HS-5 (cell line): ENCODE measurements at places on chromosomes 7 and 10.

- peak; percentile 93 for DNase-seq
These were observed 22.9 kb upstream of the NANOS1 start for GRCh38 chr10:119006451-119007210.

DNA sequence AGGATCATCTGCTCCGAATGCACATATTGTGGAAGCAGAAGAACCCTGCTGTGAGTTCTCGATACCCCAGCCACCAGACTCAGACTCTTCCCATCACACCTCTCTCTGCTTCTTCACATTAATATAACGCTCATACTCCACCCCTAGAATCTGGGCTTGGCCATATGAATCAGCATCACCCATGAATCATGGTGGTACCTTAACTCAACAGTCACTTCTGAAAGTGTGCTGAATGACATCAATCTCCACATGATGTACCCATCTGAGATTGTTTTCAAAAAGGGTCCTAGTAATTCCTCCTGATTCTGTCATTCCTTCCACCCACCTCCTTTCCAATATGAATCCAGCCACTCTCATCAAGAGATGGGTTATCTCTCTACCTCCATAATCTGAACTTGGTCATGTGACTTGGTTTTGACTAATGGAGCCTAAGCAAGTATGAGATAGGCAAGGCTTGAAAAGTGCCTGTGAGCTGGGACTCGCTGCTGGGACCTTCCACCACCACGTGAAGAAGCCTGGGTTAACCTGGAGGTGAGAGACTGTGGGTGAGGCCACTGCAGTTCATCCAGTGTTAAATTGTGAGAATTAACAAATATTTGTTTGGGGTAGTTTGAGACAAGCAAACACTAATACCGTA is 15.4 kb downstream of the YWHAG start:
- no peak for DNase-seq

DNA sequence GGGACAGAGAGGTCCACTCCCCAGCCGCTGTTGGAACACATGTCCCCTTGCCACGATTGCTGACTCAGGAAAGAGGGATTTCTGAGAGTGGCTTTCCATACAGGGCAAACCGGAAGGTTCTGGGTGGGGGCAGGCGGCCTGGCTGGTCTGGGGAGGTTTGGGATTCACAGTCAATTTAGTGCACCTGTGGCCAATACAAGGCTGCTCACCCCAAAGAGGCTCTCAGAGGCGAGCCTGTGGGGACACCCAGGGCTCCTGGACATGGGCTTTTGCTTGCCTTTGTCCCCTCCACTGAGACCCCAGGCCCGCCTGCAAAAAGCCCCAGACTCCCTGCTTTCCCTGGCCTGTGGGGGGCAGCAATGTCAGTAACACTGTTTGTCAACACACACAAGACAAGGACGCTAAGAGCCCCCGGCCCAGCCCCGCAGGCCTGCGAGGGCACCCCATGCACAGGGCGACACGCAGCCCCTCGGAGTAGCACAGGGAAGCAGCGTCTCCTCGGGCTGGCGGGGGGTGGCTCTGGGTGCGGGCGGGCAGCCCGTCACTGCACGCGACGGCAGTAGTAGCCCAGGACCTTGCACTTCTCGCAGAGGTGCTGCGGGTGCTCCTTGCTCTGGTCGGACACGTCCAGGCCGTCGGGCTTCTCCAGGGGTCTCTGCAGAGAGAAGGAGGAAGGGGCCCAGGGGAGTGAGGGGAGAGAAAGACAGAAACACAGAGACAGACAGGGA is 38.7 kb downstream of the PPIF start:
- no peak for DNase-seq

- no peak for DNase-seq
These were observed 23.1 kb downstream of the SEC31B start for GRCh38 chr10:100496567-100496966.

GRCh38 chr7:87059525-87060287 is at the start of gene ELAPOR2:
Gene ELAPOR2 (minus strand): TSS chr7:87059654. CDS start chr7:87059513, 141 bp downstream.
- no peak for DNase-seq

- no peak for DNase-seq
These were observed 46.2 kb upstream of the FEZF1 start for GRCh38 chr7:122350701-122351100.

DNA sequence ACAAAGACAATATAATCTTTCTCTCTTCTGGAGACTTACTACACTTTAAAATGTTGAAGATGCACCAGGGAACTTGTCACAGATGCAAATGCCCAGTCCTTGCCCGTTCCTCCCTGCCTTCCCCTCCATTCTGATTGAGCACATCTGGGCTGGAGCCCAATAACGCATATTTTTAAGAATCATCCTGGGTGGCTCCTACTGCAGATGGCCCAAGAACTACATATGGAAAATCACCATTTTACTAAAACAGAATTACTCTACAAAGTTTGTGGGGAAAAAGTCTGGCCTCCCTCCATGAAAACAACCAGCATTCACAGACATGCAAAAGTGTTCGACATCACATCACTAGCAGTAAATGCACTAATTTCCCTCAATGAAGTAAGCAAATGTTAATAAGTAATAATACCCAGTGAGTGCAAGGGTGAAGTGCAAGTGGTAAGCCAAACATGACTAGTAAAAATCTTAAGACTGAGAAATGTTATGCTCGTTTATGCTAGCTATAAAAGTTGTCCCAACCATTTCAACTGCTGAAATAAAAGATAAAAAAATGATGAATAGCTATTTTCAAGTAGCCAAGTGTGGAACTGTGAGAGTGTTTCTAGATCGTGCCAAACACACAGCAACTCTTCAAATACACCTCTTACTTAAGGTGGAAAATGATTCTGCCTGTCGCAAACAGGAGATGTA is 43.5 kb downstream of the TSPAN12 start:
- no peak for DNase-seq

DNA sequence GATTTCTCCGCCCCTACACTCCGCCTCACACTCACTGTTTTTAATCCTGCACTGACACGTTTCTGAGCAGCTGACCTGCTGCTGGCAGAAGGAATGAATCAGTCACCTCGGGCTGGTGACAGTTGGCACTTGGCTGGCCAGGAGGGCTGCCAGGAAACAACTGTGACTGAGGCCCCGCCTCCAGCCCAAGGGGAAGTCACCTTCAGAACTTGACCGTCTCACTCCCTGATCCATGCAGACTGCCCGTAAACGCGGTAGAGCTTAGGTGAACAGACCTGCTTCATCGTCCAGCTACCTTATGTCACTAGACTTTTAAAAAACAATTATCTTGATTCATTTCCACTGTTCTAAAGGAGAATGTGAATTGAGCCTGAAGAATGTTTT is 107.5 kb downstream of the DOCK1 start:
- DNase-seq: no peak

- no peak for DNase-seq
These were observed 137.9 kb upstream of the MKI67 start for GRCh38 chr10:128263891-128264688.

DNA sequence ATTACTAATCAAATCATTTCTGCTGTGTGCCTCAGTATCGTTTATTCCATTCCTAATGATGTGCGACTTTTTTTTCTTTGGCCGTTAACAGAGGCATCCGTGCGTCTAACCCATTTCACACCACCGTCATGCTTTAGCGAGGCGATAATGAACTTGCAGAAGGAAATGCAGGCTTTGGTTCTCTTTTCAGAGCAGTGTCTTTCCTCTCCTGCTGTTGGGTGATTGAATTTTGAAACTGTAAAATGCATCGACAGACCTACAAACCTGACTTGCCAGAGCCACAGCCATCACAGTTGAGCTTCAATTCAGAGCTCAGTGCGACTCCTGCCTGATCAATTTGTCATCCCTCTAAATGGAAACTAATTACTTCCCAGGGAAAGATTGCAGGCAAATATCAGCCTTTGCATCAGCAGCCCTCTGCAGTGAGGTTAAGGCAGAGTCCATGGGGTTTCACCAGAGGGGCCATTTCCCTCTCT is 486.0 kb upstream of the GALNT17 start:
- DNase-seq: no peak

GRCh38 chr10:3217301-3217700 is 44.7 kb upstream of the PITRM1 start:
- no peak for DNase-seq

DNA sequence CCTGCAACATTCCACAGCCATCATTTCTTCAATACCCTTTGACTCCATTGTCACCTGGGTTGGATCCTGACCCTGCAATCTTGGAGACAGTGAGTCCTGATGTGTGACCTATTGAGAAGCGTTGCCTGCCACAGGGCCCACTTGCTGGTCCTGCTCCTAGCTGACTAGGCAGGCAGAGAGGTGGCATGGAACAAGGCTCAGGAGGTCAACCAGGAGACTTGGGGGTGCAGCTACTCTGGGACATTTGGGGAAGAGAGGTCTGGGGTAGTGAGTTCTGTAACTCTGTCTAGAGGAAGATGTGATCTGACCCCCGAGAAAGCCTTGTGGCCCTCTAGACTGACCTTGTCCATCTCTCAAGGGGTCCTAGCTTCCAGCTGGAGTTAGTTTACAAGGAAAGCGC is 1.8 kb downstream of the ZMIZ2 start:
- no peak for DNase-seq

GRCh38 chr7:141990011-141990725 is 5.5 kb upstream of the MGAM start:
- no peak for DNase-seq

- DNase-seq: no peak
These were observed 196.9 kb downstream of the CCSER2 start for GRCh38 chr10:84525120-84525806.

GRCh38 chr10:31769564-31769963 is 159.1 kb downstream of the ARHGAP12 start:
- peak; percentile 40 for DNase-seq

DNA sequence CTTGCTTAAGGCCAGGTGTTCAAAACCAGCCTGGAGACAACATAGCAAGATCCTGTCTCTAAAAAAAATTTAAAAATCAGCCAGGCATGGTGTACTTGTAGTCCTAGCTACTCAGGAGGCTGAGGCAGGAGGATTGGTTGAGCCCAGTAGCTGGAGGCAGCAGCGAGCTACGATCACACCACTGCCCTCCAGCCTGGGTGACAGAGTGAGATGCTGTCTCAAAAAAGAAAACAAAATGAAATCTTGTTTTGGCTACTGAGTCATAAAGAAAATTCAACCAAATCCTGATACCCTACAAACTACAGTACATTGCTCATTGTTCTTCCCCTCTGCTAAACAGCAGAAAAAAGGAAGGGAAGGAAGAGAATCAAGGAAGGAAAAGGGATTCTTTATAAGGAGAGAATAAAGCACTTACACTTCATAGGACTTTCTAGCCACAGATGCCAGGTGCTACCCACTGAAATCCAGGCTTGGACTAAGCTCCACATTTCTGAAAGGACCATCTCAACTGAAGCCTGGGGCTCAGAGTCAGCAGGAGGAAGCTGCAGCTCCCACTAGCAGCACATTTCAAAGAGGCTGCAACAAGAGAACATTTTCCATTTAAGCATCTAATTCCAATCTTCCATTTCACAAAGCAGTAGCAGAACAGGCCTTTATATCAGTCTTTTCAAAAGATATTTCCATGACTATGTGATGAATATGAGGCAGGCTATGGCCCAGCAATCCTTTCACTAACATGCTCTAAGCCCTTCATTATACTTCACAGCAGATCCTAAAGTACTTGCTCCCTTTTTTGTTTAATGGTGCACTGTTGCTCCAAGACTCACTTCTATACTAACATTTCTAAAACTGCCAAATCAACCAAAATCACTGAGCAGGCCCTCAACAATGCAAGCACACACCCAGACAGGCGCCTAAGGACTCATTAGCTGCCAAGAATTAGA is 13.5 kb downstream of the TNPO3 start:
- DNase-seq: no peak

DNA sequence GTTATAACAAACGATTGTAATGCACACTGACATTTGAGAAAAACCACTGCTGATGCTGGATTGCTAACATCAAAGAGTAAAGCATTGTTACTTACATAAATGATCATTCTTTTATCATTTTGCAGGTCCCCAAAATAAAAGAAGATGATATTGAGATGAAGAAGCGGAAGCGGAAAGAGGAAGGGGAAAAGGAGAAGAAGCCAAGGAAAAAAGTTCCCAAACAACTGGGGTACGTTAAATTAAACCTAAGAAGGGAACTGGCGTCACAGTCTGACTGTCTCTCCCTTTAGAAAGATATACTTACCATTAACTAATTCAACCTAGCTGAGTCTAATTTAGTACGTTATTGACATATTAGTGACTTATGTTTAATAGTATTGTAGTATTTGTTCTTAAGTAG is 28.1 kb downstream of the UBN2 start:
- no peak for DNase-seq

DNA sequence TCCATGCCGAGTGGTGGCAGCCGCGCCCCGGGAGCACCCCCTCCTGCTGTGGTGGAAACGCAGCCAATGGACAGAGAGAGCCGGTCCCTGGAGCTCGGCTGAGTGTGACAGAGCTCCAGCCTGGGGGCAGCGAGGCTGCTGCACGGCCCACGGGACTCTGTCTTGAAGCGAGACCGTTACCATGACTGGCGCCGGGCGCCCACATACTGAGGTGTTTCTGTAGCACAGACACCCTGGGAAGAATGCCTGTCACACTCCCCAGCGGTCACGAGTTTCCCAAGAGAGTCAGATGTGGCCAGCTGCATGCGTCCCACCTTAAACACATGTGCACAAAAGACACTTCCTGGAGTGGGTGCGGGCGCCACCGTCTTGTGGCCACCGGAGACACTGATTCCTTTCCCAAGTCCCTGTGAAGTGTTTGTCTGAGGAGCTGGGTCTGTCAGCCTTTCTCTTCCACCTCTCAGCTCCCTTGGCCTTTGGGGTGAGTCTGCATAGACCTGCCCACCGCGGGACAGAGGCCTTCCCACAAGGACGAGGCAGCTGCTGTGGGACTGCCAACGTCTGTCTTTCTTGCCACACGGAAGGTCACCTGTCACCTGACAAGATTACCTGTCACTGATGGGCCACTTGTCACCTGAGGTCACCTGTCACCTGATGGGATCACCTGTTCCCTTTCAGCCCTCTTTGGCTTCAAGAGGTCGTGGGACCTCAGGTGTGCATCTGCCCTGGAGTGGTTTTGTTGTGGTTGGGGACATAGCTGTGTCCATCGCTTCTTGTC is 94.6 kb downstream of the DNAJB6 start:
- no peak for DNase-seq

DNA sequence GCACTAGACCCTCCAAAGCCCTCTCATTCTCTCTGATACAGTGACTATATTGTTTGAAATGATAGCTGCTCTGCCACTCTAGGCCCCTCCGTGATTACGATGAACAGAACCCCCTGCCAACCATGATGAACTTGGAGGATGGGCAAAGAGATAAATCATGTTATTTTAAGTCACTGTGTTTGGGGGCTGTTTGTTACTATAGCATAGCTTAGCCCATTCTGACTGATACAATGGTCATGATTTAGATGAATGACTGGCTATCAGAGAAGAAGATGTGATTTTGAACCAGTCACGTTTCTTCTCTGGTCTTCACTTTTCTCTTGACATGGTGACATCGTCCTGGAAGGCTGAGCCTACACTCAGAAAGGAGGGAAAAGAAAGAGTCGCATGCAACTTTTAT is 95.4 kb upstream of the HABP2 start:
- no peak for DNase-seq
